Mononuclear cell (primary cell): ENCODE measurements at places on chromosomes 12 and 14. TPM values are rescaled to one million over a fixed set of nuclear protein-coding genes. Genes with fewer than 3 reads are reported as not detected.

COQ6 gene
- 26.4 TPM for total RNA-seq

LRTM2 gene
- 0.10 TPM for total RNA-seq

GXYLT1 gene
- 6.5 TPM for total RNA-seq

IPO8 gene
- 13.7 TPM for total RNA-seq

LAG3 gene
- total RNA-seq = 0.31 TPM

TAS2R20 gene
- total RNA-seq = 2.6 TPM

CABP1 gene
- not detected for total RNA-seq

KRT74 gene
- total RNA-seq = 0.10 TPM

ACRBP gene
- 24.1 TPM for total RNA-seq

HOXC6 gene
- total RNA-seq = not detected

SMCO2 gene
- total RNA-seq = not detected
